ENCODE measurements at places on chromosomes 16 and 17. TPM values are rescaled to one million over a fixed set of nuclear protein-coding genes. Genes with fewer than 3 reads are reported as not detected.

KIF18B gene
- polyA plus RNA-seq: 11.6 TPM

MTSS2 gene
- 40.4 TPM for polyA plus RNA-seq

DUXB gene
- polyA plus RNA-seq: not detected

SKAP1 gene
- 12.7 TPM for polyA plus RNA-seq

NXN gene
- polyA plus RNA-seq: 37.9 TPM

TMC8 gene
- 2.1 TPM for polyA plus RNA-seq

GSG1L gene
- polyA plus RNA-seq: 0.92 TPM

DNA sequence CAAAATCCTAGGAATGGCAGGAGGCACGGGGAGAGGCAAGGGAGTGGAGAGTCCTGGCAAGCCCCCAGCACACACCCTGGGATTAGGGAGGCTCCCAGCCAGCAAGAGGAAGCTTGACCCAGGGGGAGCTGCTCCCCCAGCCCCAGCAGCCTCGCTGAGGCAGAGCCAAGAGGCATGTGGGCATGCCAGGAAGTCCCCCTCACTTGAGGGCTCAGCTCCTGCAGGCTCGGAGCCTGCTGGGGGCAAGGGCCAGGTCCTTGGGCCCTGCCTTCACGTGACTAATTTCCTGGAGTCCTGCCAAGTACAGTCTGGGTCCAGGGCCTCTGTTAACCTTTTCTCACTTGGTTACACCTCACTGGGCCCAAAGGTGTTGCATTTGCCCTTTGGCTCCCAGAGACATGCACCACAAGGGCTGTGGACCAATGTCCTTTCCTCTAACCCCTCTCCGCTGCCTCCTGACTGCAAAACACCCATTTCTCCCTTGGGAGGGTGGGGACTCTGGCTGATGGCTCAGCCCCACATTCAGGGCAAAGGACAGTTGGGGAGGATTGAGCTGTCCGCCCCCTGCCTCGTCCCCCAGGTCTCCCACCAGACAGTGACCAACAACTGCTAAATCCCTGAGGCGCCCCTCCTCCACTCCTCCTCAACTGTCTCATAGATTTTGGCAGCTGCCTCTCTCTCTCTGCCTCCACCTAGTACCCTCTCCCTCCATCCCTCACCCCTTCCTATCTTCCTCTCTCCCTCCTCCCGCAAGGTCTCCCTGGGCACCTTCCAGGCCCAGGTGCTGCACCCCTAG lies 4.4 kb upstream of the SLC47A2 start:
- no peak for DNase-seq

DNA sequence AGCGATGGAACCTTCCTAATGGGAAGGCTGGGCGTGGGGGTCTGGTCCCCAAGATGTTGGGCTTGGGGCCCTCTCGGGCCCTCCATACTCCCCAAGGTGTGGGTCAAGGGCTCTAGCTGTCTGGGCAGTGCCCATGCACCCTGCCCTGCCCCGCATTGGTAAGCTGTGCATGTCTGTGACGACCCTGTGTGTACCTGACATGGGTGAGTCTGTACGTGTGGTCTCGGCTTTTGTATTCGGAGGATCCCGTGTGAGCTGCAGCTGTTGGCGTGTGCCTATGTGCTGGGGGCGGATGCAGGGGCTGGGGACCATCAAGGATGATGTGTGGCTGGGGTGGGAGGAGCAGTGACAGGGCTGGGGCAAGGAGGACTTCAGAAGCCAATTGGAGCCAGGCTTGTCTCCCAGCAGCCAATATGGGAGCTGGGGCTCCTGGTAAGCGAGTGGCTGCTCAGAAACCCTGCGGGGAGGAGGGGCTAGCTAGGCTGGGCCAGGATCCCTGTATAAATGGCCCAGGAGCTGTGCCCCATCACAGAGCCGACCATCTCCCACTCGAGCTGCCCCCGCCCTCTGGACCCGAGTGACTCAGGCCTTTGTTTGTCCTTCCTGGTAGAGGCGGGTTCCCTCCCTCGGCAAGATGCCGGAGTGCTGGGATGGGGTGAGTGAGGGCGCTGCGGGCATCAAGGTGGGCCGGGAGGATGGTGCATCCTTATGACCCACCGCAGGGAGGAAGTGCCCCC lies at the start of gene NDRG4:
Gene NDRG4, plus strand, starts transcription at position 529 of the 737 bp plus-strand sequence. Its CDS starts 106 bp downstream, at position 635.
- no peak for DNase-seq

GRCh38 chr17:83075270-83075880 lies 4.0 kb upstream of the METRNL start:
- DNase-seq: no peak

DNA sequence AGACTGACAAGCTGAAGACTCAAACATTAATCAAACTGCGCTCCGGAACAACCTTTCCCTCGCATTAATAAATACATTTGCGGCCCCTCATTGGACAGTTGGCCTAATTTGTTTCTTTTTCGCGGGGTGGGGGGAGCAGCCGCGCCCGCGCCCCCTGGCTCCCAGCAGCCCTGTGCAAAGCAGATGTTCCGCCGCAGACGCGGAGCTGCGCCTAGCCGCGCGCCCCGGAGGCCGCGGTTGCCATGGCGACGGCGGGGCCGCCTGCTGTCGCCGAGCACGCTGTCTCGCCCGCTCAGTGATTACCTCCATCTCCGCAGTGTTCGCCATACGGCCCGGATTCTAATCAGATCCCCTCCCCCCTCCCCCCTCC lies 25.5 kb downstream of the COPZ2 start:
- DNase-seq: no peak

- DNase-seq: no peak
These were observed 41.2 kb downstream of the MEAK7 start for GRCh38 chr16:84463221-84463620.

- DNase-seq: no peak
These were observed 68.7 kb downstream of the TBX4 start for GRCh38 chr17:61520897-61521296.

GRCh38 chr16:4924593-4925292 lies 12.2 kb downstream of the PPL start:
- DNase-seq: no peak

GRCh38 chr16:86370062-86370461 lies 140.3 kb upstream of the FOXF1 start:
- DNase-seq: no peak

DNA sequence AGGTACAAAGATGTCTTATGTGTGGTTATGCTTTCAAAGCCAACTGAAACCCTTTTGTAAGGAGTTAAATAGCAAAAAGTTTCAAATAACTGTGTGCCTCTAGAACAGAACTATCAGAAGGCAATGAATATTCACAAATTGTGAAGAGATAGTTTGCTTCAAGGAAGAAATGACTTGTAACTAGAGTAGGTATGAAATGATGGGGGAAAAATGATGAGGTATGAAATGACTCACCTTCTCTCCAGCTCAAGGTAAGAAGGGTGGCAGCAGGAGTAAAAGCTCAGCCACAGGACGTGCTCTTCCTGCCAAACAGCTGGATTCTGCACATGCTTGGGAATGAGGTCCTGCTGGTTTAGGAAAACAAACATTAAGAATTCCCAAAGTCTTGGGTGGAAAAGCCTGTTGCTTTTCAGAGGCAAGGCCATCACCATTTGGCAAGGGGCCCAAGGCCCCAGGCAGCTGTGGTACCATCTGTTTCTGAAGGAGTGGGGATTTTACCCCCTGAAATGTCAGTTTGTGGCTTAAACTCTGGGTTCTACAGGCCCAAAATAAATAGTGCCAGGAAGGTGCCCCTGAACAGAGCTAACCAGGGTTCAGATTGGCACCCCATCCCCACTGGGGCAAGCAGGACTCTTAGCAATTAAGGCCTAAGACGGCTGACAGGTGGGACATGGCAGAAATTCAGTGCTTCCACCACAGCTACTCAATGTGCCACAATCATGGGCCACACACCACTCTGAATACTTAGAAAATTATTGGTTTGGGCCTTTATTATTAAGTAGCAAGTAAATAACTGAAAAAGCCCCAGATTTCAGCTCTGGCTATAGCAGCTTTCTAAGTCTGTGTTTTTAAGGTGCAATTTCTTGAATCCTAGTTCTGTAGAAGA lies 13.3 kb downstream of the HERPUD1 start:
- no peak for DNase-seq

GRCh38 chr17:47288531-47289116 lies 35.0 kb downstream of the ITGB3 start:
- no peak for DNase-seq

GRCh38 chr16:48481772-48482171 lies 96.6 kb upstream of the SIAH1 start:
- no peak for DNase-seq

All from left renal cortex interstitium (tissue), 4 donors.